ENCODE measurements at places on chromosomes 4 and X.

DNA sequence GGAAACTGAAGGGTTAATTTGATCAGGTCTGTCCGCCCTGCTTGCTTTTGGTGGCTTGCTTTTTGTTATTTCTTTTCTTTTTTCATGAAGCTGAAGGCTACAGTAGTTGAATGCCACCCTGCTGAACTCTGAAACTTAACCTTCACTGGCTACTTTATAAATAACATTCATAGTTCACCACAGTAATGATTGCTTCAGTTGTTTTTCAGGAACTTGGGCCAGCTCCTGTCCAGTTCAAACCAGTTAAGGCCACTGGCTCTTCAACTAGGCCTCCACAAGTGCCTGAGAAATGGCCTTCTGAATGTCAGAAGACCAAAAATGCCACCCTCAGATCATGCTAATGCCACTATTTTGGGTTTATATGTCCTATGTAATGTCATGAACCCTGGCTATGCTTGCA is 7.7 kb upstream of the ASB9 start:
- DNase-seq = no peak

GRCh38 chr4:828641-829271 is 2.8 kb upstream of the CPLX1 start:
- no peak for DNase-seq

GRCh38 chr4:179757641-179758040 is 2315.4 kb upstream of the AGA start:
- DNase-seq = no peak

- no peak for DNase-seq
Measured at GRCh38 chrX:77788050-77788449, 2.0 kb upstream of the ATRX start.

DNA sequence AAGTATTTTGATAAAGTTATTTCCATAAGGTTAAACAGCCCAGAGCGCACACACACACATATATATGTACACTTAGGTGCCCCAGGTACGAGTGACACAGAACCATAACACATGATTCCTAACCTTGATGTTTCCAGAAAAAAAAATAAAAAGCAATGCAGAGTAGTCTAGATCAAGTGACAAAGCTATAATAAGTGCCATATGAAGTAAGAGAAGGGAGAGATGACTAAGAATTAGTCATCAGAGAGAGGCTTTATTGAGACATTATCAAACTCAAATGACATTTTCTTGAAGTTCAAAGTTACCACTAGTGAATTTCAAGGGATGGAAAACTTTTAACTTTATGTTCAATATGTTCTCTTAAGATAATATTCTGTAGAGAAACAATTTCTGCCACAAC is 215.0 kb downstream of the HTR2C start:
- no peak for DNase-seq

DNA sequence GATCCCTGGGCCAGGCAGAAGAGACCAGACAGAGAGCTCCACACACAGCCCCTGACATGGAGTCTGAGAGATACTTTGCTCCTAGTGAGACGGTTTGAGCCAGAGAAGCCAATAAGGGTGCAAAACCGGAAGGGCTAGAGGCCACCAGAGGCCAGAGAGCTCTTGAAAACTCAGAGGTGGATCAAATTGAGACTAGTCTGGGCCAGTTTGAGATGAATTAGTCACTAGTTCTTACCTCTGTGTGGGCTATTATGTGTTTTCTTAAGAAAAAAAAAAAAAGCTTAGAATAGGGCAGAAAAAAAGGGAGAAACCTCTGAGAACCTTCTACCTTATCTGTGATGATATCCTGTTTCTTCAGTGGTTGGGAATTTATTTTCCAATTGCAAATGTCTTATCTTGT is 110.4 kb upstream of the EDNRA start:
- no peak for DNase-seq

GRCh38 chrX:37383313-37383712 is 34.1 kb downstream of the PRRG1 start:
- DNase-seq = no peak
